ENCODE measurements at places on chromosomes 16 and 17.

GRCh38 chr17:42521036-42521435 is 15.0 kb upstream of the NAGLU start:
- H3K4me1 ChIP-seq: peaks cover 68% of the 10 kb centered on the region
- no peak overlapping the region for H3K4me3 ChIP-seq
- DNase-seq: no peak
- peaks cover 29% of the 10 kb centered on the region for H3K36me3 ChIP-seq
- H3K27me3 ChIP-seq: no peaks in the 10 kb centered on the region
- H3K27ac ChIP-seq: peak overlapping the region; percentile 87

- peak within 1 kb of the TSS; percentile 84 for H3K4me3 ChIP-seq
- H3K36me3 ChIP-seq: no peaks in the 10 kb centered on the region
- H3K4me1 ChIP-seq: peaks cover 19% of the 10 kb centered on the region
- DNase-seq: peak; percentile 87
- no peaks in the 10 kb centered on the region for H3K27me3 ChIP-seq
Observed at GRCh38 chr17:69327060-69327831, at the start of gene ABCA5. Gene ABCA5, minus strand, starts transcription at chr17:69327133. Its CDS starts 12,718 bp downstream, at chr17:69314415.

GRCh38 chr17:15388356-15389041 is 47.1 kb upstream of the TEKT3 start:
- no peak overlapping the region for H3K27ac ChIP-seq
- no peak for DNase-seq
- H3K4me1 ChIP-seq: peaks cover 32% of the 10 kb centered on the region
- no peak overlapping the region for H3K4me3 ChIP-seq

GRCh38 chr17:65785109-65785508 is 223.7 kb upstream of the AXIN2 start:
- peaks cover 19% of the 10 kb centered on the region for H3K4me1 ChIP-seq
- H3K36me3 ChIP-seq: no peaks in the 10 kb centered on the region

GRCh38 chr17:17626151-17626805 is 34.8 kb upstream of the PEMT start:
- DNase-seq: no peak
- H3K4me1 ChIP-seq: no peaks in the 10 kb centered on the region
- H3K27ac ChIP-seq: no peak overlapping the region
- H3K36me3 ChIP-seq: no peaks in the 10 kb centered on the region
- no peak overlapping the region for H3K4me3 ChIP-seq

GRCh38 chr17:38602453-38602852 is 3.3 kb downstream of the SRCIN1 start:
- peaks cover 43% of the 10 kb centered on the region for H3K27me3 ChIP-seq
- H3K4me1 ChIP-seq: peaks cover 35% of the 10 kb centered on the region
- no peak overlapping the region for H3K4me3 ChIP-seq
- H3K27ac ChIP-seq: no peak overlapping the region
- H3K36me3 ChIP-seq: no peaks in the 10 kb centered on the region

DNA sequence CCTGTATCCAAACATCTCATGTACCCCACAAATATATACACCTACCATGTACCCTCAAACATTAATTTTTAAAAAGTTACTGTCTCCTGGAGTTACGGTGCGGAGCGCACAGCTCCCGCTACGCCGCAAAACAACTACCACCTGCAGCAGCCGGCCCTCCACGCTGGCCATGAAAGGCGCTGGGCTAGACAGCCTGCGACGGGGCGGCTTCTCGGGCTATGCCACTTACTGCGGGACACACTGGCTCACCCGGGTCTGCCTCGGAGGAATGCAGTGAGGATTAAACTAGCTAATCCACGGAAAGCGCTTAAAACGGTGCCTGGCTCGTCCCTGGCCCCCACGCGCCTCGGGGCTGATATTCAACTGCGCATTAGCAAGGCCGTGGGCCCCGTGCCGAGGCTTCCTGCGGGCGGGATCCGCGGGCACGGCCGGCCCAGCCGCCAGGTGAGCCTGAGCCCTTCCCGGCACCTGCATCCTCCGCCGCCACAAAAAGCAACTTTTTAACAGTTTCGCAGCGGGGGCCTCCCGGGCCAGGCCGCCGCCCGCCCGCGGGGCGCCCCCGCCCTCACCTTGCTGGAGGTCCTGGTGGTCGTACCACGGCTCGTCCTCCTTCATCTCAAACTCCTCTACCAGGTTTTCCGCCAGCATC is 633 bp downstream of the CDR2 start:
- peak overlapping the region; percentile 82 for H3K27ac ChIP-seq
- H3K4me3 ChIP-seq: peak overlapping the region; percentile 89
- no peaks in the 10 kb centered on the region for H3K27me3 ChIP-seq

GRCh38 chr17:11300738-11301137 is 59.7 kb downstream of the SHISA6 start:
- H3K27ac ChIP-seq: no peak overlapping the region
- H3K4me1 ChIP-seq: no peaks in the 10 kb centered on the region
- DNase-seq: no peak
- no peak overlapping the region for H3K4me3 ChIP-seq

DNA sequence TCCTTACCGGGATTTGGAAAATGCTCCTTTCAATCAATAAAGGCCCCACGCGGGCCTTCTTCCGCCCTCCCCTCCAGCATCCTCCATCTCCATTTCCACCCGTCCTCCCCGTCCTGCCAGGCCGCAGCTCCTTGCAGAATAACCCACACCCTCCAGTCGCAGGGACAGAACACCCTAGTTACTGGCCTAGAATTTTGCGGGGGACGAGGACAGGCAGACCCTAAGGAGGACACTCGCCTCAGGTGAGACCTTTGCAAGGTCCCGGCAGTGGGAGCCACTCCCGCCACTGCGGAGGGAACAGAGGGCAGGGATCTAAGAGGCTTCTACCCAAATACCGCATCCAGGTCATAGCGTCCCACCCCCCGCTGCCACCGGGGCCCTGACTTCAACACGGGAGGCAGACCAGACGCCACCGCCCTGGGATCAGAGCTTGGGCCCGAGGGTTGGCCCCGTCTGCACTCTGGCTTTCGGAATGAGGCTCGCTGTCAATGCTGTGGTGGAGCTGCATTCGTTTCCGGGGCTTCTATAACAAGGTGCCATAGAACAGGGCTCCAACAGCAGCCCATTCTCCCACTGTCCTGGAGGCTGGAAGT is 26.8 kb downstream of the SLC25A10 start:
- no peak overlapping the region for H3K4me3 ChIP-seq
- H3K4me1 ChIP-seq: peaks cover 26% of the 10 kb centered on the region
- DNase-seq: no peak
- H3K27me3 ChIP-seq: peaks cover 10% of the 10 kb centered on the region
- no peak overlapping the region for H3K27ac ChIP-seq

- peak overlapping the region; percentile 96 for H3K27ac ChIP-seq
- no peak for DNase-seq
- peaks cover 90% of the 10 kb centered on the region for H3K4me1 ChIP-seq
- H3K4me3 ChIP-seq: peak overlapping the region; percentile 78
Observed at GRCh38 chr17:45314741-45315647, 1.8 kb downstream of the MAP3K14 start.

GRCh38 chr16:75565640-75566039 is 539 bp upstream of the GABARAPL2 start:
- no peaks in the 10 kb centered on the region for H3K27me3 ChIP-seq
- peaks cover 44% of the 10 kb centered on the region for H3K4me1 ChIP-seq
- peaks cover 29% of the 10 kb centered on the region for H3K36me3 ChIP-seq
- H3K27ac ChIP-seq: peak overlapping the region; percentile 61

GRCh38 chr16:29745121-29745852 is 503 bp downstream of the C16orf54 start:
- no peaks in the 10 kb centered on the region for H3K27me3 ChIP-seq
- DNase-seq: peak; percentile 60
- H3K4me3 ChIP-seq: peak overlapping the region; percentile 18
- no peaks in the 10 kb centered on the region for H3K4me1 ChIP-seq

GRCh38 chr17:32123782-32124181 is 18.5 kb upstream of the RHOT1 start:
- no peak overlapping the region for H3K27ac ChIP-seq
- DNase-seq: no peak
- peaks cover 49% of the 10 kb centered on the region for H3K4me1 ChIP-seq
- no peak overlapping the region for H3K4me3 ChIP-seq
- H3K36me3 ChIP-seq: no peaks in the 10 kb centered on the region

DNA sequence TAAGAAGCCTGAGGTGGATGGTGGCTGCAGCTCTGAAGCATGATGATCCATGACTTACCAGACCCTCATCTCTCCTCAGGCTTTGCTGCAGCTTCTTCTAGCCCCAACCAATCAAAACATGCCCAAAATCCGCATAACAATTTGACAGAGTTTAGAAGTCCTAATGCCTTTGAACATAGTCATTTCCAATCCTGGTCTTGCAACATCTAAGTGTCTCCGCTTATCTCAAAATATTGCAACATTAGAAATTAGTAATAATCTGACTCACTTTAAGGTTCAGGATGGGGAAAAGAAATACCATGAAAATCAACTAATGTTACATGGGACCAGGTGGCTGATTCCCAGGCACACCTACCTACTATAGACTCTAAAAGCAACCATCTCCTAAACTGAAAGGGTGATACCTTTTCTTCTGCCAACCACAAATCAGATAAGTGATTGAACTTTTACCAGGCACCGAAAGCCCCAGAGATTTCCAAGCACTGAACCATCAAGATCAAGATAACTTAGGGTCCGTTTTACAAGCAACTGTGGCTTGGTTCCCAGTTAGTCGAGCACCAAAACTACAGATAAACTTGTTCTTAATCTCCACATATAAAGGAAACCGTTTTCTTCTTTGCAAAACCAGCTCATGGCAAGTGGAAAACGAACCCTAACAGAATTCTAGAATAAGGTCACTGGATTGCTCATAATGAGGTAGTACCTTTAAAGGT is 14.0 kb downstream of the ERN1 start:
- H3K36me3 ChIP-seq: no peaks in the 10 kb centered on the region
- peaks cover 50% of the 10 kb centered on the region for H3K4me1 ChIP-seq
- no peaks in the 10 kb centered on the region for H3K27me3 ChIP-seq
- peak overlapping the region; percentile 71 for H3K27ac ChIP-seq

DNA sequence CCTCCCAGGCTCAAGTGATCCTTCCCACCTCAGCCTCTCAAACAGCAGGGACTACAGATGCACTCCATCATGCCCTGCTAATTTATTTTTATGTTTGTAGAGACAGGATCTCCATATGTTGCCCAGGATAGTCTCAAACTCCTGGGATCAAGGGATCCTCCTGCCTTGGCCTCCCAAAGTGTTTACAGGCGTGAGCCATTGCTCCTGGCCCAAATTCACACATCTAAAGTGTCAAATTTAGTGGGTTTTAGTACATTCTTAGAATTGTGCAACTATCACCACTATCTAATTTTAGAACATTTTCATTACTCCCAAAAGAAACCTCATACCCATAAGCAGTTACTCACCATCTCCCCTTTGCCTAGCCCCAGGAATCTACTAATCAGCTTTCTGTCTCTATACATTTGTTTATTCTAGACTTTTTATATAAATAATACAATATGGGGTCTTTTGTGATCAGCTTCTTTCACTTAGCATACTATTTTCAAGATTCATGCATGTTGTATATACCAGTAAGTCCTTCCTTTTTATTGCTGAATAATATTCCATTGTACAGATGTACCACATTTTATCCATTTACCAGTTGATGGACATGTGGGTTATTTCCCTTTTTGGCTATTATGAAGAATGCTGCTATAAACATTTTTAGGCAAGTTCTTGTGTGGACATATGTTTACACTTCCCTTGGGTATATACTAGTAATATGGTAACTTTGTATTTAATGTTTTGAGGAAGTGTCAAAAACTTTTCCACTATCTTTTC is 25.1 kb upstream of the ITGA2B start:
- no peaks in the 10 kb centered on the region for H3K27me3 ChIP-seq
- DNase-seq: no peak
- H3K36me3 ChIP-seq: peaks cover 36% of the 10 kb centered on the region
- H3K27ac ChIP-seq: no peak overlapping the region
- H3K4me1 ChIP-seq: peaks cover 7% of the 10 kb centered on the region
- no peak overlapping the region for H3K4me3 ChIP-seq

Data from suprapubic skin (tissue), 4 donors.